ENCODE measurements at places on chromosomes 4 and X.

- DNase-seq, result no peak
These were observed 743.2 kb downstream of the TRAM1L1 start for GRCh38 chr4:116342143-116342542.

DNA sequence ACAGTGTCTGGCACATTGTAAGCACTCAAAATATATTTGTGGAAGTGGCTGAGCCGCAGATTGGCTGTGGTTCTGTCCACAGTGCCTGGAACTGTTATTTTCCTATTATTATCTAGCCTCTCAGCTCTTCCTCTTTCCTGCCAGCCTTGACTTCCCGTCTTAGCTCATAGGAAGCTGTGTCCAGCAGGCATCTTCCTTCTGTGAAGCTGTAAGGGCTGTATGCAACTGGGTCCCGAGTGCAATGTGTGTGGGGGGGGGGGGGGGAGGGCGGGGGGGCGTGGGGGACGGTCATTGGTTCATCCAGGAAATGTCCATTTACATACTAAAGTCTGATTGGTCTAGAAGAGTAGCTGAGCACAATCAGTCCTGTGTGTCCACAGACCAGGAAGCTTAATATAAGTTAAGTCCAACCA, 210.7 kb downstream of the PDGFRA start:
- DNase-seq, result no peak

GRCh38 chr4:96833831-96834230, 993.9 kb downstream of the PDHA2 start:
- DNase-seq, result no peak

GRCh38 chr4:85784947-85785346, 310.0 kb downstream of the ARHGAP24 start:
- no peak for DNase-seq

DNA sequence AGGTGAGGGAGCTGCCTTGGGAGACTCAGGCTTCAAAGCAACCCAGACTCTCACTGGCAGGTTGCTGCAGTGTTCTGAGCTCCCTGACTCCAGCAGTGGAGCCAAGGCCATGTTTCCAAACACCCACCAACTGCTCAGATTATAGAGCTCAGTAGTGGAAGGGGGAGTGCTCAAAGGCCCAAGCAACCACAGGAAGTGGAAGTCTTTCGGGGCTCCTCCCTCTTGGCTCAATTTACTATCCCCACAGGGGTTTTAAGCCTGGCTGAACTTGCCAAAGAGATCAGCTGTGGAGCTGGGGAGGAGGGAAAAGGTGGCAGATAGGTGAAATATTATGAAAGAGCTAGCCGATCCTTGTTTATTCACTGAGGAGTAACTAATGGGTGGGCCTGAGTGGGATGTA, 82.5 kb downstream of the HPRT1 start:
- DNase-seq, result no peak

DNA sequence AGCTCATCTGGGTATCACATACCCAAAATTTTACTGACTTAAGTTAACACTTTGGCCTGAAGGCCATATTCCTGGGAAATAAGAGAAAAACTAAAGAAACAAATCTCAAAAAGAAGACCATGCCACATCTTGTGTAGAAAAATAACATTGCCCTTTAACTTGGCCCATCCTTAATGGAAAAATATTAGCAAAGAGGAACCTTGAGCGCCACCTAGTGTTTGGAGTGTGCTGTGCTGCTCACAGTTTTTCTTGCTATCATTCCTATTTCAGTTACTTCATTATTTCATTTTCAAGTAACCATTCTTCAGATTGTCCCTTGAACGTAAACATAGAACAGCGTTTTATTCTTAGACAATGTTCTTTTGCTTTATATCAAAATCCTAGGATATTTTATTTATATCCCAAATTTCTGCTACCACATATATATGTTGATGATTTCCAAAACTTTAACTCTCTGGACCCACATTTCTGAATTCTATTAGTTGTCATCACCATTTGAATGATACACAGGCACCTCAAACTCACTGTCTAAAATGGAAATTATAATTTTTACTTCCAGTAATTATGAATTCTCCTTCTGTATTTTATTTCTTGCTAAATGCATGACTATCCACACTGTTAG, 999.0 kb upstream of the ADGRL3 start:
- DNase-seq, result no peak

DNA sequence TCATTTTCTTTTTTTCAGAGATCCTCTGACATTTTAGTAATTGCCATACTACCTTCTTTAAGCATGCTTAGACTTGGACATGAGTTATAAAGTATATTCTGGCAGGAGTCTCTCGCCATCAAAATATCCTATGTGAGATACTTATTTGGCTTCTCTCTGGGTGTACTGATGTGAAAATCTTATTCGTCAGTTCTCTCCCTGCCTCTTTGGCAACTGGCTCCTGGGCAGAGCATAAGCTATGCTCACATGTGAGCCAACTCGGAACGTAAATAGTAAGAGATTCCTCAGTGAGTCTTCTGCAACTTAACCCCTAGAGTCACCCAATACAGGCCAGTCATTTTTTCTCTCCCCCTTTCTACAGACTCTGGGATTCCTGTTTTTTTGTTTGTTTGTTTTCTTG, 91.6 kb downstream of the MAGEB17 start:
- DNase-seq, result no peak

GRCh38 chr4:53043055-53043454, 180.9 kb downstream of the RASL11B start:
- DNase-seq, result no peak

Measured in T follicular helper cell (primary cell).